ENCODE measurements at places on chromosomes 16 and 17. TPM values are rescaled to one million over a fixed set of nuclear protein-coding genes. Genes with fewer than 3 reads are reported as not detected.

The CTU2 gene
- 9.5 TPM for total RNA-seq

The SSTR5 gene
- not detected for total RNA-seq

The QPRT gene
- 57.1 TPM for total RNA-seq

The ABCA6 gene
- total RNA-seq = 24.3 TPM

The CES3 gene
- total RNA-seq = 0.22 TPM

The KCNJ2 gene
- total RNA-seq = 7.6 TPM
